ENCODE measurements at places on chromosomes 7 and 10. TPM values are rescaled to one million over a fixed set of nuclear protein-coding genes. Genes with fewer than 3 reads are reported as not detected.

- no peak for DNase-seq
These were observed 10.6 kb downstream of the BHLHA15 start for GRCh38 chr7:98221611-98222532.

DNA sequence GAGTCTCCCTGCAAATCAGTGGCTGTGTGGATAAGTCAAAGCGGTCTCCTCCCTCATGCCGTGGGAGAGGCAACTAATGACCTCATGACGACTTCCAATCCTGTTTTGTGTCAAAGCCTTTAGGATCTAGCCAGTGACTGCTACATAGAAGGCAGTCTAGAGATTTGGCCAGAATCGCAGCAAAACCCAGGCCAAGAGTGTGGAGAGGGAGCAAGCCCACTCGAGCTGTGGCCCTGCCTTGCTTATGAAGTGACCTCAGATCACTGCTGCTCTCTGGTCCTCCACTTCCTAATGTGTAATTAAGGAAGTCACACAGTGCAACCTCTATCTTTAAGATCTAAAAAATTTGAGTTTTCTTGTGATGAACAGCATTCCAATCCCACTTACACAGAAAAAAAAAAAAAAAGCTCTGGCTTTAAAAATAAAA is 296.7 kb upstream of the KLF6 start:
- no peak for DNase-seq

Gene ZNF138
- 16.7 TPM for polyA plus RNA-seq

Gene PALD1
- polyA plus RNA-seq: 11.0 TPM

DNA sequence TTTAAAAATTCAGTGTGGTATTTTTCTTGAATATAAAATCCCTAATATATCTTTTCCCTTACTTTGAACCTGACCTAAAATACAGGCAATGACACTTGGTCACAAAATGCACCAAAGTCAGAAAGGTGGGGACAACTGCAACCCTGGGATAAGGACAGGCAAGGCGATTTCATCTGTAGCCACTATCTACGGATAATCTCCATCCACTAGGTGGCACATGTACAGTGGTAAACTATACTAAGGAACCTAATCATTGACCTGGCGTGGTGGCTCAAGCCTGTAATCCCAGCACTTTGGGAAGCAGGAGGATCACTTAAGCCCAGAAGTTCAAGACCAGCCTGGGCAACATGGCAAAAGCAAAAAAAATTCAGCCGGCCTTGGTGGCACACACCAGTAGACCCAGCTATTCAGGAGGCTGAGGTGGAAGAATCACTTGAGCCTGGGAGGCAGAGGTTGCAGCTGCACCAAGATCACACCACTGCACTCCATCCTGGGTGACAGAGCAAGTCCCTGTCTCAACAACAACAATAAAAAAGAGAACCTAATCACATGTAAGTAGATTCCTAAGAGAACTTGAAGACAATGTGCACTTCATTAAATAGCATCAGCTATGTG is 98.9 kb downstream of the KMT2C start:
- DNase-seq: no peak

- no peak for DNase-seq
These were observed 680.4 kb upstream of the POM121L12 start for GRCh38 chr7:52355053-52355452.

DNA sequence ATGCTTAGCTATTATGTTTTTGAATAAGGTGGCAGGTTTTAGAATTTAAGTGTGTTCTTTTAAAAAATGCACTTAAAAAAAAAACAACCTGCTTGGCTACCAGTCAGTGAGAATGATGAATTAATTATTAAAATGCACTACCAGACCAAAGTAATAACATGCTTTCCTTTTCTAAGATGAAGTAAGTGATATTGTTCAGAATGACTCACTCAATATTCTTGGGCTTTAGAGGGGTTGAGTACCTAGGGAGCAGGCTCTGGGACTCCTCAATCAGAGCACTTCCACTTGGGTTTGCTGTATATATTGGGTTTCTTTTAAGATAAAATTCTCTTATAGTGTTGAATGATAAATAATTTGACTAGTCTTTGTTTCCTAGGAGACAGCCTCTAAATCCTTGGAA is 8.6 kb downstream of the STAM start:
- no peak for DNase-seq

Gene C10orf90
- 0.88 TPM for polyA plus RNA-seq

Gene COL17A1
- polyA plus RNA-seq: 0.30 TPM

- no peak for DNase-seq
These were observed 1.3 kb downstream of the ANXA11 start for GRCh38 chr10:80203835-80204676.

Gene ANKRD26
- polyA plus RNA-seq: 17.0 TPM

Gene NME8
- not detected for polyA plus RNA-seq

DNA sequence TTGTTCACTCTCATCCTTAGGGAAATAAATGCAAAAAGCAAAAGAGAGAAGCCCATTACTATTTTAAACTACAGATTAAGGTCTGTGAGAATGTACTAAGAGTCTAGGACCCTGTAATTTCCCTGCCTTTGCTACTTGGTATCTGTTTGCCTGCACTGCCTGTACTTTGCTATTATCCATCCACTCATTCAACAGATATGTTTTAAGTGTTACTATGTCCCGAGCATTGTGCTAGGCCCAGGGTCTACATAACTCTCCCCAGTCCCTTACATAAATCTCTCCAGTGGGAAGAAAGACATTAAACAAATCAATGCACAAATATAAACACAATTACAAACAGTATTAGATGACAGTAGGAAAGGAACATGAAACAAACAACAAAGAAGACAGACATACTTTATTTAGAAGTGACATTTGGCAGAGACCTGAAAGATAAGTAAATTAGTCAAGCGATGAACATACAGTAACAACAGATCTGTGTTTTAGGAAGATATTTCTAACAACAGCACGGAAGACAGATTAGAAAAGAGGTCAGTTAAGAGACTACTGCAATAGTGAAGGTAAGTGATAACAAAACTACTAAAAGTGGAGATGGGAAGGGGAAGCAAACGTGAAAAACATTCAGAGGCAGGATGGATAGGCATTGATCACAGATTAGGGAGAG is 30.0 kb downstream of the ZNF800 start:
- DNase-seq: no peak

GRCh38 chr10:55368467-55368866 is 567.4 kb upstream of the PCDH15 start:
- DNase-seq: no peak

Gene PLEKHS1
- 0.21 TPM for polyA plus RNA-seq

GRCh38 chr10:89846281-89846630 is 144.9 kb downstream of the KIF20B start:
- DNase-seq: no peak

Gene SAP25
- polyA plus RNA-seq: 1.6 TPM

DNA sequence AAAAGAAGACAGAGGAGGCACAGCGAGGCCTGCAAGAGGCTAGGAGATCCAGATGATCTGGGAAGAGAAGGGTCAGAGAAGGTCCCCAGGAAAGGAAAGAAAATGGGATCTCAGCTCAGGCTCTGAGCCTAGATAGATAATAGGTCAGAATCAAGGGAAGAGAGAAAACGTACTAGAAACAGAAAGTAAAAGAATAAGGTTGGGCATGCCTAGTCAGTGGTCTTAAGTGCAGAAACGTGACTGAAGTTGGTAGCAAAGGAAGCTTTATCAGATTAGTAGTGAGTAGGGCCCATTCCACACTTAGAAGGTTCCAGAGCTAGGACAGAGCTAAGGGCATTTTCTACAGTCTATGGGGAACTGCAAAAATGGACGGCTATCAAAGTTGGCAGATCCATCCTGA is 84.8 kb upstream of the ASAH2 start:
- no peak for DNase-seq

Gene AKR1C3
- polyA plus RNA-seq: 55.6 TPM

Gene PKD2L1
- polyA plus RNA-seq: 0.10 TPM

DNA sequence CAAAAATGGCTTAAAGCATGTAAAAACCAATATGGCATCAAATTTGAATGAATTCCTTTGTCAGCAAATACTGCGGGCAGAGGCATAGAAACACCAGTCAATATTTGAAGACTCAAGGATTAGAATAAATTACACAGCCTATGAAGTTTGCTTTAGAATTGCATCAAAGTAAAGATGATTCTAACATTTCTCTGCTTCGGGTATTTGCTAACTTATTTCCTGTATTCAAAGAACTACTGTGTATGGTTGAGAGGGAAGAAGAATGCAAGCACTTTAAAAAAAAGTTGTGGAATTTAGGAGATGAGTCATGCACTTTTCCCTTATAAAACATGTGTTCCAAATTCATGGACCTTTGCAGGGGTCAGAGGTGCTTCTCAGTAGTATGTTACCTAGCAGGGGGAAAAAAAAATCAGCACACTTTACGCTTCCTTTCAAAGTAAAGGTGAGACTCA is 90.1 kb downstream of the PIP4K2A start:
- DNase-seq: no peak

Gene FGF8
- polyA plus RNA-seq: 6.5 TPM

DNA sequence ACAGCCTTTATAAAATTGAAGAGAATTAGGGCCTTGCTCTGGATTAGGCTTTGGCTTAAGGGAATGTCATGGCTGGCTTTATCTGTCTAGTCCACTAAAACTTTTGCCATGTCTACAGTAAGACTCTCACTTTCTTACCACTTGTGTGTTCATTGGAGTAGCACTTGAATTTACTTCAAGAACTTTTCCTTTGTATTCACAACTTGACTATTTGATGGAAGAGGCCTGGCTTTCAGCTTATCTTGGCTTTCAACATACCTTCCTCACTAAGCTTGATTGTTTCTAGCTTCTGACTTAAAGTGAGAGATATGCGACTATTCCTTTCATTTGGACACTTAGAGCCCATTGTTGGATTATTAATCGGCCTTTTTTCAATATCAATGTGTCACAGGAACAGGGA is 96.1 kb downstream of the TPST1 start:
- no peak for DNase-seq

- no peak for DNase-seq
These were observed 27.0 kb downstream of the DCLRE1C start for GRCh38 chr10:14926722-14927416.

Gene CALML5
- polyA plus RNA-seq: not detected

DNA sequence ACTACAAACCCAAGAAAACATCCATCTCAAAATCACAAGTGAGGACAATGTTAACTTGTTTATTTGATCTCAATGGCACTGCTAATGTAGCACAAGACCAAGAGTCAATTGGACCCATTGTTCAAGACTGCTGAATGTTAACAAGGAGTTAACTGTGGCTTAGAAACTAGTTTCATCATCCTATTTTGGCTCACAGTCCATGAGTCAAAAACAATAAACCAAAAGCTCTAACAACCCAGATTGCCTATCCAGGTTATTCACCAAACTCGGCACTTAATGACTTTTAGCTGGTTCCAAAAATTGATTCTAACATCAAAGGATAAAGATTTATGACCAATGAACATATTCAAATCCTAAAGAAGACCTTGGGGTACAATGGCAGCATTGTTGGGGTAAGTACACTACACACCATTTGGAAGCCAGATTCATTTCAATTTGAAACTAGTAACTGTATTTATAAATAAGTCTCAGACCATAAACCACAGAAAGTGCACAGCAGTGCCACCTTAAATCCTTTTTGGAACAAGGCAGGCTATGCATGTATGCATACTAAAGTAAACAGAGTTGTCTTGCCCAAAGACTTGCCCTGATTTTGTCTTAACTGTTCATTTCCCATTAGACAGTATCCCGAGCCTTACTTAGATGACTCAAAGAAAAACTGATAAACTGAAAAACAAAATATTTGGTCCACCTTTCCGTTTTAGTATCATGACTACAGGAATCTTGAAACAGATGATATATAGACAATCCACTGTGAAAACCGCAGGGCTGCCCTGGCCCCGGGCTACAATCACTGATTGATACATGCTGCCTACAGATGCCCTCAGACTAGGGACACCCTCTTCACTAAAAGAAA is 84.5 kb downstream of the SRPK2 start:
- no peak for DNase-seq

Measured in left renal cortex interstitium (tissue), 4 donors.